ENCODE measurements at places on chromosomes 4 and X.

GRCh38 chr4:89868999-89869589, 25.6 kb upstream of the MMRN1 start:
- no peak for DNase-seq

- no peak for DNase-seq
Measured at GRCh38 chr4:20889901-20890300, 189.6 kb downstream of the PACRGL start.

- DNase-seq, result no peak
Measured at GRCh38 chr4:127623797-127624083, 9.0 kb upstream of the INTU start.

GRCh38 chrX:100674705-100675104, 30.7 kb downstream of the SRPX2 start:
- DNase-seq, result no peak

DNA sequence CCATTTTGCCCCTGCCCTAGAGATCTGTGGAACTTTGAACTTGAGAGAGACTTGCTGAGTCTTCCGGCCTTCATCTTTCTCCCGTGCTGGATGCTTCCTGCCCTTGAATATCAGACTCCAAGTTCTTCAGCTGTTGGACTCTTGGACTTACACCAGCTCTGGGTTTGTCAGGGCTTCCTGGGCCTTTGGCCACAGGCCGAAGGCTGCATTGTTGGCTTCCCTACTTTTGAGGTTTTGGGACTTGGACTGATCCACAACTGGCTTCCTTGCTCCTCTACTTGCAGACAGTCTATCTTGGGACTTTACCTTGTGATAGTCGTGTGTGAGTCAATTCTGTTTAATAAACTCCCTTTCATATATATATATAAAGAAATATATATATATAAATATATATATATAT, 1071.0 kb downstream of the ADGRL3 start:
- no peak for DNase-seq

DNA sequence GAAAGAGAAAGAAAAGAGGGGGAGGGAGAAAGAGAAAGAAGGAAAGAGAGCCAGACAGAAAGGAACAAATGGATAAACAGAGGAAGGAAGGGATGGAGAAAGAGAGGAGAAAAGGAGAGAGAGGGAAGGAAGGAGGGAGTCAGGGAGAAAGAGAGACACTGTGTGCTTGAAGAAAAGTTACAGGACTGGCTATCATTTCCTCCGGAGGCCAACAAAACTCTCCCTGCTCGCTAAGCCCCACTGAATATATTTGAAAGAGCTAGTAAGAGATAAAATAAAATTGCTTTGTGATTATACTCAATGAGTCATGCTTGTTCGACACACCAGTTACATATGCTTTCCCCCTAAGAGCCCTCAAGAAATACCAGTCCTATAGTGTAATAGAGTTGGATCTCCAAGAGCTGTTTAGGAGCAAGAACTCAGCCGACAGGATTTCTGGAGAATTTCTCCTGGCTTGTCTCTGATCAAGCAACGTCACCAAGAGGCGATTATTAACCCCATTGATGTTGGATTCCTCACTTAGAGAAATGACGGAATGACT, 102.2 kb downstream of the MXRA5 start:
- peak; percentile 73 for DNase-seq

GRCh38 chrX:115591856-115592842, 31.2 kb downstream of the PLS3 start:
- no peak for DNase-seq

DNA sequence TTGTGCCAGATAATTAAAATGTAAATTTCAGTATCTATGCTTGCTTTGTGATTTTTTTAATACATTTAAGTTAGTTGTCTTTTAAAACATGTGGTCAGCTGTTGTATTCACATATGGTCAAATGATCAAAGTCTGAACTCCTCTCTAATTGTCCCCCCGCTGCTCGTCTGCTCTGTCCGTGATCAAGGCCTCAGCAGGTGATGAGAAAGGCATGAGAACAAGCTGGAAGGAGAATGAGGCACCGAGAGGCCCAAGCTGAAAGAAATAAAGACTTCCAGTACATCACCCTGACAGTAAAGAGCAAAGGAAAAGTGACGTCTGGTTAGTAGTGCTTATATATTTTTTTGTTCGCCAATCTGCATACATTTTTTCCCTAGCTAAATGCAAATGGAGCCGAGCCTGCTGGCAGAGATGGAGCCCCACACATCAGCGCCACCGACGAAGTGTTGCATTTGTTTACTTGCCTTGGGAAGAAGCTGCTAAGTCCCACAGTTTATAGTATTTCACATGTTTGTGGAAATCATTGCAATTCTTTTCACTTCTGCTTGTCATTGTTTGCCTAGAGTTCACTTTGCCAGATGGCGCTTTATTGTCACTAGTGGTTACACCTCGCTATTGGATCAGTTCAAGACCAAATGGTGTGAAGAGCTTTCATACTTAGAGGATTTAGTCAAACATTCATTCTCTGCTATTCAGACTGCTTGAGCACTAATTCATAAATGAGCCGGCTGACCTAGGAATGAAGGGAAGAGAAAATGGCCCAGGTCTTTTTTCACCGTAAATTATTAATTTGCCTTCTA, 181.5 kb downstream of the ZIC3 start:
- DNase-seq, result no peak

DNA sequence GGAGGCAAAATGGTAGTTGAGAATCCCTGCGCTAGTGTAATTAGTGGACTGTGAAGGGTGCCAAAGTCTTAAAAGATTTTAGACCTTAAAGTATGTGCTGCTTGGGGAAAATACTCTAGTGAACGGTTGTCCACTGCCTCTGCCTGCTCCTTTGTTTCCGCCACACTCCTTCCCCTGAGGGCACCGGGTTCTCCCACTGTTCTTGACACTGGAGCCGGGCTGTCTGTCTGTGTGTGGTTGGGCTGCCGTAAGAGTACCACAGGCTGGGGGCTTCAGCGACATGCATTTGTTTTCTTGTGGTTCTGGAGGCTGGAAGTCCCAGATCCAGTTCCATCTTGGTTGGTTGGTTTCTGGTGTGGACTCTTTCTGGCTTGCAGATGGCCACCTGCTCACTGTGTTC, 76.2 kb downstream of the CLDN34 start:
- no peak for DNase-seq

GRCh38 chrX:41889317-41890025, 33.9 kb downstream of the CASK start:
- DNase-seq, result no peak

GRCh38 chrX:110145854-110146253, 142.9 kb downstream of the TMEM164 start:
- DNase-seq, result no peak

GRCh38 chr4:121785479-121785878, 15.6 kb upstream of the EXOSC9 start:
- DNase-seq, result no peak

GRCh38 chr4:45147866-45148265, 421.5 kb upstream of the GNPDA2 start:
- no peak for DNase-seq

DNA sequence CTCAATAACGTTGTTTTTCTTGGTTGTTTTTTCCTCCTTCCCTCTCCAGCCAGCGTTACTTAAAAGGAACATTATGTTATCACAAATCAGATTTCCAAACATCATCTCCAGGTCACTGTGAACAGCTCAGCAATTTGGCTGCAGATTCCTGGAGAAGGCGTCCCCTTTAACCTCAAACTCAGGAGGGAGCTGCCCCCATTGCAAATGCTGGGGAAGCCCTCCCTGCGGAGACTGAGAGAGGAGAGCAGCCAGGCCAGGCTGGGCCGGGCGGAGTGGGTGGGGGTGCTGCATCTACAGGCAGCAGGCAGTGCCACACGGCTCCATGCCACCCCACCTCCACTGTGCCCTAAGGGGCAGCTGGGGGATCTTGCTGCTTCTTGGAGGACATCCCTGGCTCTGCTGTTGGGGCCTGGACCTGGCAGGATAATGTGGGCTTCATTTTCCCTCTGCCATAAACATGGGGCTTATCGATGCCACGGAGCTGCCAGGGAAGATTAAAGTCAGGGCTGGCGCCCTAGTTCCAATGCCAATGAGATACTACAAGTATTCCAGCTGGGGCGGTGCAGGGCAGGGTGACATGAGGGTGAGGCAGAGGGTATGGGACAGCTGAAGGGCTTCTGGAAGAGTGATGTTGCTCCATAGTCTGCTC, 148.8 kb downstream of the PJA1 start:
- no peak for DNase-seq

DNA sequence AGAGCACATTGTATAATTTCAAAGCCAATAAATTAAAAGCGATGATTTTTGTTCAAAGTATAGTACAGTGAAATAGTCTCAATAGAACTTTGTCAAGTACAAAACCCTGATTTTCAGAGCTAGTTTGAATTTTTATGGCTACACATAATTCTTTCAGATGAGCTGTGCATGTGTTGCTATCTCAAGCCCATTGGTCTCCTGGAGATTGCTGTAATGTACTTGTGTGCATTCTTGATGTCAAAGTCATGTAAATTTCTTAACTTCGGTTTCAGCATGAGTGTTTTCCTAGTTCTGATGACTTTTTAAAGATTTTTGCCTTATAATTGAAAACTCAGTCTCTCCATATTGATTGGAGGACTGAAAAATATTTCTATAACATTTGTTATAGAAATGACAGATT, 200.8 kb downstream of the CEP135 start:
- DNase-seq, result peak; percentile 16

DNA sequence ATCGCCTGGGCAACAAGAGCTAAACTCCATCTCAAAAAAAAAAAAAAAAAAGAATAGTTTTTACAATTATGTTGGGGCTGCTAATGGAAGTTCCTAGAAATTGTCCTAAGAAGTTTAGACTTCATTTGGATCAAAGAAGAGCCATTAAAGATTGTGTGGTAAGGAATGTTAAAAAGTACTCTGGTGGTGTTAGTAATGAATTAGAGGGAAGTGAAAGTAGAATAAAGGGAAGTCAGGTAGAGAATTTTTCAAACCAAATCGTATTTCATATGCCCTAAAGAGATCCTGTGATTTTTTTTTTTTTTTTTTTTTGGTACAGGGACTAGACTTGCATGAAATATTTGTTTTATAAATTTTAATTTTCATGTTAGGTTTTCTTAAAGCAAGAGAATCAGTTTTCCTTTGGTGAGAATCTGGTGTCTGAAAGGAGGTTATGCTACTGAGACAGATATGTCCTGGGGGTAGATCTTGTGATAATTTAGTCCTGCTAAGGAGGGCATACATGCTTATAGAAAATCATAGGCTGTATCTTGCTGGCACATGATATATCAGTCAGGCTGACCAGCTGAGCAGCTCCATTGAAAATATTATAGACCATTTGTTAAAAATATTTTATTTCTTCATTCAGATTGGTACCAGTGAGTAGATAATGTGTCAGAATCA, 10.7 kb downstream of the SEC24B start:
- no peak for DNase-seq

DNA sequence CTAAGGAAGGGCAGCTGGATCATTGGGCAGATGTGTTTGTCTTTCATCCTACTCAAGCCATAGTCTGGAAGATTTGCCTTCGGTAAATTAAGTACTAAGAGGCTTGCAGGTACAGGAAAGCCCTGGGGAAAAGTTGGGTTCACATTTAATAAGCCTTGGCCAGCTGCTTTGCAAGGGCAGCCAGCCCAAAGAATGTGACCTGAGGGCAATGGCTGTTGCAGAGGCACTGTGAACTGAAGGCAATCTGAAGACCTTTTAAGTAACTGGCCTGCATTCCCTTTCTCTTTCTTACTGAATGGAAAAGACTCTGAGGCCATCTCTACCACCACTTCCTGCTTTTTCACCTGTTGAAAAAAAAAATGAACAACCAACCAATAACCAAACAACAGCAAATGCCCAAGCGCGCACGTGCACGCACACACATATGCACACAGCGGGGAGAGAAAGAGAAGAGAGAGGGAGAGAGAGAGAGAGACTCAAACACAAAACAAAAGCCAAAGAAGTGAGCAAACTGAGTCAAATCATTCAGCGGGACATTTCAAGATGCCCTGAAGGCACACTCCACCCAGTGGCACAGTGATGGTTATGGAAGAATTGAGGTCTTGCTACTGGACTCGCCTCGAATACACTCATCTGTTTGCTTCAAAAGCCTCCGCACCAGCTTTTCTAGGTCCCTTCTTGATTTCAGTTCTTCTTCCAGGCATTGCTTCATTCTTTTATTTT, 19.6 kb downstream of the CD40LG start:
- DNase-seq, result no peak

DNA sequence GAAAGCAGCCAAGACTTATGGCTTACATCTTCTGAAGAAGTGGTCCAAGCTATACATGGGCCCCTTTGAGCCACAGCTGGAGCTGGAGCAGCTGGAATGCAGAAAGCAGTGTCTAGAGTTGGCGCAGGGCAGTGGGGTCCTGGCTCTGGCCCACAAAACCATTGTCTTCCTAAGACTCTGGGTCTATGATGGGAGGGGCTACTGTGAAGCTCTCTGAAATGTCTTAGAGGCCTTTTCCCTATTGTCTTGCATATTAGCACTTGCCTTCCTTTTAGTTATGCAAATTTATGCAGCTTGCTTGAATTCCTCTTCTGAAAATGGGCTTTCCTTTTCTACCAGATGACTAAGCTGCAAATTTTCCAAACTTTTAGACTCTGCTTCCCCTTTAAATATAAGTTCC, 15.3 kb downstream of the NPY1R start:
- DNase-seq, result no peak

DNA sequence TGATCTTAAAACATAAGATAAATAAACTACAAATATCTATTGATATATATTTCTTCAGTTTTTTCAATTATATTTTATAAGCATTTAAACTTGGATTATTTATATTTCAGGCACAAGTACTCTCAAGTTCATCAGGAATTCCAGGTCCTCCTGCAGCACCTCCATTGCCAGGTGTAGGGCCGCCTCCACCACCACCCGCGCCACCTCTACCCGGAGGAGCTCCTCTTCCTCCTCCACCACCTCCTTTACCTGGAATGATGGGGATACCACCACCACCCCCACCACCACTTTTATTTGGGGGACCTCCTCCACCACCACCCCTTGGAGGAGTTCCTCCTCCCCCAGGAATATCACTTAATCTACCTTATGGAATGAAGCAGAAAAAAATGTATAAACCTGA, 74.0 kb downstream of the RPA4 start:
- DNase-seq, result no peak

GRCh38 chr4:31204874-31205273, 484.7 kb downstream of the PCDH7 start:
- no peak for DNase-seq

DNA sequence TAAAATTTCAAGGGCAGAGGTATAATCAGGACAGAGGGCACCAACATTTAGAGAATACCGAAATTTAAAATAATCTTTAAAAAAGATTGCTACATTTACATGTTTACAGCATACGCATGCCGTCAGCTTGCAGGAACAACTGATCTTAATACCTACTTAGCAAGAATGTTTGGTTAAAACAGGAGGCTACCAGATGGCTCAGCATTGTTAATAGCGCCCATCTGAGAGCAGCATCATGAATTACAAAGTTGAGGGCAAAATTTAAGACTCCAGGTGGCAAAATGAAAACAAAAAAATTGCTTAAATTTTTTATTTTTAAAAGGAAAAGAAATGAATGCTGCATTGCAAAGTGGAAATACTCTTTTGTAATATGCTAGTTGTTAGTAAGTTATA, 241.3 kb downstream of the C4orf33 start:
- no peak for DNase-seq

- peak; percentile 80 for DNase-seq
Measured at GRCh38 chr4:152220201-152220666, 315.7 kb downstream of the FBXW7 start.
